ENCODE measurements at places on chromosomes 7 and 10. TPM values are rescaled to one million over a fixed set of nuclear protein-coding genes. Genes with fewer than 3 reads are reported as not detected.

The NPY4R2 gene
- not detected for total RNA-seq

The CALHM3 gene
- not detected for total RNA-seq

The SMNDC1 gene
- 28.1 TPM for total RNA-seq

The EGR2 gene
- 0.83 TPM for total RNA-seq

The STEAP1B gene
- total RNA-seq: 22.0 TPM

The ZP3 gene
- 3.9 TPM for total RNA-seq

The ZNF3 gene
- 48.5 TPM for total RNA-seq

The DRGX gene
- total RNA-seq: not detected

The SORCS1 gene
- total RNA-seq: 2.7 TPM

The MICALL2 gene
- 102 TPM for total RNA-seq

The CABCOCO1 gene
- total RNA-seq: not detected

The RSBN1L gene
- 19.0 TPM for total RNA-seq

The GIMAP8 gene
- not detected for total RNA-seq

GRCh38 chr10:97188261-97188711, 2.5 kb upstream of the SLIT1 start:
- peaks cover 9% of the 10 kb centered on the region for H3K4me1 ChIP-seq
- no peak for DNase-seq
- H3K4me3 ChIP-seq: no peak overlapping the region
- no peak overlapping the region for H3K27ac ChIP-seq

GRCh38 chr10:35089611-35090161, 455 bp downstream of the CUL2 start:
- no peaks in the 10 kb centered on the region for H3K4me1 ChIP-seq
- peak overlapping the region; percentile 95 for H3K27ac ChIP-seq
- H3K4me3 ChIP-seq: peak overlapping the region; percentile 71

- peaks cover 71% of the 10 kb centered on the region for H3K36me3 ChIP-seq
- peak; percentile 82 for DNase-seq
- H3K4me3 ChIP-seq: no peak overlapping the region
- H3K27ac ChIP-seq: peak overlapping the region; percentile 69
Observed at GRCh38 chr7:121049028-121049791, 60.7 kb downstream of the CPED1 start.

- no peak overlapping the region for H3K27ac ChIP-seq
- no peak for DNase-seq
- H3K36me3 ChIP-seq: no peaks in the 10 kb centered on the region
- H3K27me3 ChIP-seq: peaks cover 10% of the 10 kb centered on the region
- H3K4me1 ChIP-seq: no peaks in the 10 kb centered on the region
- H3K4me3 ChIP-seq: no peak overlapping the region
Observed at GRCh38 chr10:71938211-71938610, 26.0 kb upstream of the CHST3 start.

DNA sequence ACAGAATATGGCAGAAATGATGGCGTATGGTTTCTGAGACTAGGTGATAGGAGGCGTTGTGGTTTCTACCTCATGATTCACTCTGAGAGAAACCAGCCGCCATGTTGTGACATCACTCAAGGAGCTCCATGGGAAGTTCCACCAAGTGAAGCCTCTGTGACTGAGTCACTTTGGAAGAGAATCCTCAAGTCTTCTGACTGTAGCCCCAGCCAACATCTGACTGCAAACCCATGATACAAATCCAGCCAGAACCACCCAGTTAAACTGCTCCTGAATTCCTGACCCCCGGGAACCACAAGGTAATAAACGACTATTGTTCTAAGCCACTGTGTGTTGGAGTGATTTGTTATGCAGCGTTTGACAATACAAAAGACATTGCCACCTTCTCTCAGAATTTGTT, 91.1 kb upstream of the CARD11 start:
- no peak overlapping the region for H3K27ac ChIP-seq
- H3K27me3 ChIP-seq: peaks cover 10% of the 10 kb centered on the region
- H3K36me3 ChIP-seq: no peaks in the 10 kb centered on the region
- no peak overlapping the region for H3K4me3 ChIP-seq

DNA sequence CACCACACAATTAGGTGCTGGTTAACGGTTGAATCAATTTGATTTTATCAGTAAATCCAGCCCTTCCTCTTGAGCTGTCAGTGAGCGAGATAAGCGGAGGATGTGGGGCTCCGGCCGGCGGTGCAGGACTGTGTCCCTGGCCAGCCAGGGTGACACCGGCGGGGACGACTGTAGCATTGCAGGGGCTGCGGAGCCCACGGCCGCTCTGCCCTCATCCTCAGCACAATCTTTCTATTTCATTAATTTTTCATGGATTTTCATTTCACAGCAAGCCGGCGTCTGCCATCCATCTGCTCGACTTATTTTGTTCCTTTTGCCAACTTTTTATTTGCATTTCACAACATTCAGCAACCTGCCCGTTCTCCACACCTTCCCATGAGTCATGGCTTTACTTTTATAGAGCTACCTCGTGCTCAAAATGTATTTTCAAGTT, 4.7 kb downstream of the ADARB2 start:
- H3K4me3 ChIP-seq: no peak overlapping the region
- H3K4me1 ChIP-seq: no peaks in the 10 kb centered on the region
- peaks cover 16% of the 10 kb centered on the region for H3K27me3 ChIP-seq
- H3K27ac ChIP-seq: no peak overlapping the region
- H3K36me3 ChIP-seq: no peaks in the 10 kb centered on the region

DNA sequence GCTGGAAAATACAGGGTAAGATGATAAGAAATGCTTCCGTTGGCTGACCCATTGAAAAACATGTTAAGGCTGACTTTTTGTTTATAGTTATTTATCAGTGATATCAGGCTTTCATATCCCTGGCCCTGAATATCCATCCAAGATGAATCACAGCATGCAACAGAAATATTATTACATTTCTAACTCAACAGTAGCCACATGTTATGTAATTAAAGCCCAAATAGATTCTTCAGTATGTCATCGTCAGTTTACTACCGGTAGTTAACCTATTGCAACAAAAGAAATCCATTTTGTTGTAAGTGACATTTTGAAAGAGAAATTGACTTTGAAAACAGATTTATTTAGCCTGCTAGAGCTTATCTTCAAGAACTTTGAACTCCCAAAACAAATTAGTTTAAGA, 354.1 kb upstream of the CELF2 start:
- no peaks in the 10 kb centered on the region for H3K4me1 ChIP-seq
- no peak for DNase-seq
- H3K4me3 ChIP-seq: no peak overlapping the region
- no peaks in the 10 kb centered on the region for H3K36me3 ChIP-seq
- H3K27ac ChIP-seq: no peak overlapping the region
- H3K27me3 ChIP-seq: no peaks in the 10 kb centered on the region

DNA sequence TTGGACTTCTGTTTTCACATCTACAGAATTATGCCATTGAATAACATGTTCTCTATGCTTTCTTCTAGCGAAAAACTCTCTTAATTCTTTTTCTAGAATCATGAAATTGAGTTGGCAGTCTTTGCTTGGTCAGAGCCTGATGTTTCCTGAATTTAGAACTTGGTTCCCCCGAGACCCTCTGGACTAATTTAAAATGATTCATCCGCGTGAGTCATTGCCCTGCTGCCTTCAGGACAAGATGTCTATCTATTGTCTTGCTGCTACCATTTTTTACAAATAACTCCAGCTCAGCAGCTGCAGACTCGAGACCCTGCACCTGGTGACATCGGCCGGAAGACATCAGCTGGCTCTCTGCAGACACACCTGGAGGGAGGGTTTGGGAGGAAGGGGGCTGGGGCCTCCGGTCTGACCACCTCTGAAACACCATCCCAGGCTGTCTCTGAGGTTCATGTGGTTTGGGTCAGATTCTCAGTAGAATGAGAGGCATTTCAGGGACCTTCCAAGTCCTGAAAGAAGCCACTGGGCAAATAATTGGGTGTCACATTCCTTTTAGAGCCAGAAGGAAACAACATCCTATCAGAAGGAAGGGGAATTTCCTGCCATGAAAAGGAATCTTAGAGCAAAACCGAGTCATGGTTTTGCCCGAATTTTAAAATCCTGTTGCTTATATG, 20.9 kb upstream of the KLF6 start:
- no peak overlapping the region for H3K4me3 ChIP-seq
- H3K36me3 ChIP-seq: no peaks in the 10 kb centered on the region

GRCh38 chr10:12656518-12657142, 307.3 kb downstream of the CAMK1D start:
- peaks cover 4% of the 10 kb centered on the region for H3K27me3 ChIP-seq
- H3K4me1 ChIP-seq: no peaks in the 10 kb centered on the region
- peak; percentile 30 for DNase-seq
- no peak overlapping the region for H3K27ac ChIP-seq

DNA sequence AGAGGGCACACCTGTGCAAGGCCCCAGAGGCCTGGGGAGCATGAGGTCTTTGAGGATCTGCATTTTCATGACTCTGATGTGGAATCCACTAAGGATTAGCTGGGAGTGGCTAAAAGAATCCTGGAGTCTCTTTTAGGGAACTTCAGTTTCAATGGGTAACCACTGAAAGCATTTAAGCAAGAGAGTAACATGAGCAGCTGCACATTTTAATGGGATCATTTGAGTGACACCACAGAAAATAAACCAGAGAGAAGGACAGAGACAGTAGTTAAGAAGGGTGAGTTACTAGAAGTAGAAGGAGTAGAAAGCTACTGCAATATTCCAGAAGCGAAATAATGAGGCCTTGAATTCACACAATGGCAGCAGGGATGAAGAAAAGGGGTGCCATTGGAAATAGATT, 5.2 kb downstream of the GOT1 start:
- DNase-seq: no peak
- H3K27me3 ChIP-seq: no peaks in the 10 kb centered on the region
- no peak overlapping the region for H3K4me3 ChIP-seq
- H3K27ac ChIP-seq: no peak overlapping the region
- peaks cover 6% of the 10 kb centered on the region for H3K4me1 ChIP-seq

DNA sequence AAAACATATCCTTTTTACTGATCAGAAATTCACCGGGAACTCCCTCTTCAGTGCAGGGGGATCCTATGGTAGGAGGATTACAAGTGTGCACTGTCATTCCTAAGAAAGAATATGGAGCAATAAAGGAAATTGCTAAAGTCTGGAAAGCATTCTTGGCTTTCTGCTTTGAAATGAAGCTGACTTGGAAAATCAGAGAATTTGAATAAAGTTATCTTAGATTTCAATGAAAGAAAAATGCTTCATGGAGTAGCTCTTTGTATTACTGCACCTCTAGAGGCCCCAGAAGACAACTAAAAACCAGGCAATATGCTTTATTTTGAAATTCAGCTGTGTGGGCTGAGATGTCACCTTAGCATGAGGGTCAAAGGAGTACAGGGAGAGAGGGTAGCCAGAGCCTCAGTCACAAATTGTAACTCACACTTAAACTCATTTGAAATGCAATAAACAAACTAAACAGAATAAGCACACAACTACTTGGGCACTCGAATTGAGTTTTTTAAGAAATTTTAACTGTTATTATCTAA, 102.5 kb downstream of the IMMP2L start:
- no peak overlapping the region for H3K4me3 ChIP-seq
- no peaks in the 10 kb centered on the region for H3K27me3 ChIP-seq
- peaks cover 12% of the 10 kb centered on the region for H3K4me1 ChIP-seq
- peak overlapping the region; percentile 45 for H3K27ac ChIP-seq
- DNase-seq: peak; percentile 34
- no peaks in the 10 kb centered on the region for H3K36me3 ChIP-seq

GRCh38 chr7:2613098-2613930, 18.5 kb upstream of the TTYH3 start:
- no peak overlapping the region for H3K4me3 ChIP-seq
- DNase-seq: no peak
- H3K4me1 ChIP-seq: peaks cover 46% of the 10 kb centered on the region
- H3K27ac ChIP-seq: no peak overlapping the region

- no peak overlapping the region for H3K27ac ChIP-seq
- no peaks in the 10 kb centered on the region for H3K36me3 ChIP-seq
- no peak overlapping the region for H3K4me3 ChIP-seq
- peaks cover 33% of the 10 kb centered on the region for H3K27me3 ChIP-seq
- DNase-seq: no peak
Observed at GRCh38 chr7:150468241-150468640, 17.8 kb downstream of the GIMAP8 start.

- no peaks in the 10 kb centered on the region for H3K27me3 ChIP-seq
- H3K4me1 ChIP-seq: peaks cover 14% of the 10 kb centered on the region
- H3K36me3 ChIP-seq: no peaks in the 10 kb centered on the region
- H3K27ac ChIP-seq: no peak overlapping the region
- no peak for DNase-seq
Observed at GRCh38 chr10:128624656-128625530, 498.7 kb upstream of the MKI67 start.

- H3K27ac ChIP-seq: no peak overlapping the region
- no peaks in the 10 kb centered on the region for H3K27me3 ChIP-seq
- H3K4me3 ChIP-seq: no peak overlapping the region
- DNase-seq: no peak
- peaks cover 10% of the 10 kb centered on the region for H3K36me3 ChIP-seq
Observed at GRCh38 chr7:1967512-1968396, 265.0 kb downstream of the MAD1L1 start.

GRCh38 chr10:103637927-103638557, 144.5 kb downstream of the NEURL1 start:
- no peaks in the 10 kb centered on the region for H3K36me3 ChIP-seq
- no peak overlapping the region for H3K27ac ChIP-seq
- peaks cover 21% of the 10 kb centered on the region for H3K4me1 ChIP-seq
- H3K27me3 ChIP-seq: no peaks in the 10 kb centered on the region
- no peak for DNase-seq
